Activated CD4-positive, alpha-beta T cell treated with anti-CD3 and anti-CD28 coated beads, Interleukin-10, Interleukin-2, amounts not matched to agents 100 ng/mL and 50 ng/mL, durations not matched to agents 16 hours and 8 hours (primary cell): ENCODE measurements at places on chromosomes 7 and 10.

- peak; percentile 30 for DNase-seq
Measured at GRCh38 chr10:103278862-103279298, 1.9 kb downstream of the INA start.

DNA sequence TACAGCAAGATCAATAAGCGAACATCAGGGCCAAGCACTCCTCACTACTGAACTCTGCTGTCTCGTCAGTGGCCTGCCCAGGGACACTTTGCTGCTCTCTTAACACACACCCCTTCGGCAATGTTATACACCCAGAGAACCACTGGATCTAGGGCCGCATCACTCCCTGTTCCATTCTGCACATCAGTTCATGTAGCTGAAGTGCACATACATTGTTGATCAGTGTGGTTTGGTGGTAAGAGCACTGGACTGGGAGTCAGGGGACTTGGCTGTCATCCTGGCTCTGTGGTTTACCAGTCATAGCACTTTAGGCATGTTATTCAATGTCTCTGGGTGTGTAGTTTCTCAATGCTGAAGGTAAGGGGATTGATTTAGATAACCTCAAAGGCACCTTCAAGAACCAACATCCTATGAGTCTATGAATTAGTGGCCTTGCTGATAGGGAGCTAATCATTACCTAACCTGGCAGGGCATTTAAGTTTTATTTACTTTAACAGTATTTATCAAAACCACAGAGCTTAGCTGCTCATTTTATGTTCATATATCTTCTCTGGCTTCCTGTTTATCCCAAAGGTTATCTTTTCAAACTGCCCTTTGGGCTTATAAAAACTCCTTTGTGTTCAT, 24.8 kb downstream of the DUSP5 start:
- peak; percentile 68 for DNase-seq

DNA sequence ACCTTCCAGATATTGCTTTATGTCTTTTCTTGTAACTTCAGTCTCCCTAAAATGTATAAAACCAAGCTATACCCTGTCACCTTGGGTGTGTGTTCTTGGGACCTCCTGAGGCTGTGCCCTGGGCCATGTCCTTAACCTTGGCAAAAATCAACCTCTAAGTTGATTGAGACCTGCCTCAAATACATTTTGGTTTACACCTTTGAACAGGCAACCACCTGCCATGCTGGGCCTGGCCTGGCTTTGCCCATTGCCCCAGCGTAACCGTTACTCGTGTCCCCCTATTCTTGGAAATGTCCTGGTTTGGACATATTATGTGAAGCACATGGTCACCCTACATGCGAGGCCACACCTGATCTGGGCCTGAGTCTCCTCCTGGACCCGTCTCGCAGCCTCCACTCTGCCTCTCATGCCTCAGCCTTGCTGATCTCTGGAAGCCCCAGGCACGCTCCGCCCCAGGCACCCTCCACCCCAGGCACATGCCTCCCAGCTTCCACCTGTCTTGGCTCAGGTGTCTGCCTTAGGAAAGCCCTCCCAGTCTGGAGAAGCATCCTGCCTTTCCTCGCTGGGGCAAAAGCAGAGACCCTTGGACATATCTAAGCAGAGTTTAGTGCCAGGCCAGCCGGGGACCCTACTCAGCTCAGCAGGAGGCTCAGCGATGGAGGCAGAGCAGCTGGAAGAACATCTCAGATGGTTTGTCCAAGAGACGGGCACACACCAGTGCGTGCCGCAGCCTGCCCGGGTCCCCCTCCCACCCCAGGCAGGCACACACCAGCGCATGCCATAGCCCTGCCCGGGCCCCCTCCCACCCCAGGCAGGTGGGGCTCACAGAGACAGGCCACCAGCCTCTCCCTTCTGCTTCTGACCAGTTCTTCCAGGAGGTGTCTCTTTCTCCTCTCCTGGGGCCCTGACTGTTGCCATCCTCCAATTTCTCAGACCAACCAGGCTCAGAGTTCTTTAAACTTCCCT, 4.0 kb upstream of the VIPR2 start:
- DNase-seq: no peak

GRCh38 chr10:121792198-121792597, 135.6 kb downstream of the ATE1 start:
- DNase-seq: no peak

GRCh38 chr10:132163278-132163765, 23.4 kb upstream of the DPYSL4 start:
- peak; percentile 78 for DNase-seq

DNA sequence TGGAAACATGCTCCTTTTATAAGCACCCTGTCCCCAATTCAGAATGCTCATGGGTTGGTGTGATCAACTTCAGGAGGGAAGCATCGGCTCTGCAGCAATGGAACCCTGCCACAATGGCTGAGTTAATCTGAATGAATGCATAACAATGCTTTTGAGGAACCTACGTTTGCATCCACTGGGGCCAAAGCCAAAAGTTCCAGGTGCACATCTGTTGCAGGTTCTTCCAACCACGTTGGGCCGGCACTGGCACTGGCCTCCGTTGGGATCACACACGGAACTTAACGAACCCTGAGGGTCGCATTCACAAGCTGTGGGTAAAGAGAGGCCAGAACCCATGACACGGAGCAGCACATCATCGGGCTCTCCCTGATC, 43.4 kb downstream of the LAMB1 start:
- DNase-seq: no peak

GRCh38 chr10:70863470-70864160, 24.8 kb downstream of the PCBD1 start:
- DNase-seq: peak; percentile 26

- DNase-seq: no peak
Measured at GRCh38 chr10:91541481-91541880, 91.4 kb downstream of the PPP1R3C start.

GRCh38 chr10:97333351-97333600, 1.3 kb downstream of the FRAT2 start:
- no peak for DNase-seq

- DNase-seq: no peak
Measured at GRCh38 chr7:151425670-151426440, 14.1 kb downstream of the CRYGN start.

- DNase-seq: no peak
Measured at GRCh38 chr10:105195831-105196230, 554.7 kb downstream of the SORCS3 start.

- no peak for DNase-seq
Measured at GRCh38 chr7:134504660-134505164, 22.7 kb upstream of the AKR1B10 start.

- DNase-seq: no peak
Measured at GRCh38 chr7:141696348-141696747, 5.6 kb downstream of the DENND11 start.

DNA sequence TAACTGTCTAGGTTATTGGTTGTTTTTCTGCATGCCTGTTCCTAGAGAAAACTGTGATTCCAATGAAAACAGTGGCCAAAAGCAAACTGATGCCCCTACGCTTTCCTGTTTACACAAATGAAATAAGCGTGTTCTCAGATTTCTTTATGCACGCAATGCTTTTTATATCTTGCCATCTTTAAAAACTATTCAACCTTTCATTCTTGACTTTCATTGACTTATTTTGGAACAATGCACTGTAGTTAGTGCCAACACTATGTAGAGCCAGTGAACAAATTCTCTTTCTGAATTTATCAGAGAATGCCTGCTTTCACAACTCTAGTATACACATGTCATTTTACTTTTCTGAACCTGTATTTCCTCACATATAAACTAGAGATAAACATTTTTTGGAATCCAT, 86.6 kb downstream of the CABCOCO1 start:
- DNase-seq: no peak

GRCh38 chr10:71408436-71409225, 11.9 kb downstream of the CDH23 start:
- no peak for DNase-seq

DNA sequence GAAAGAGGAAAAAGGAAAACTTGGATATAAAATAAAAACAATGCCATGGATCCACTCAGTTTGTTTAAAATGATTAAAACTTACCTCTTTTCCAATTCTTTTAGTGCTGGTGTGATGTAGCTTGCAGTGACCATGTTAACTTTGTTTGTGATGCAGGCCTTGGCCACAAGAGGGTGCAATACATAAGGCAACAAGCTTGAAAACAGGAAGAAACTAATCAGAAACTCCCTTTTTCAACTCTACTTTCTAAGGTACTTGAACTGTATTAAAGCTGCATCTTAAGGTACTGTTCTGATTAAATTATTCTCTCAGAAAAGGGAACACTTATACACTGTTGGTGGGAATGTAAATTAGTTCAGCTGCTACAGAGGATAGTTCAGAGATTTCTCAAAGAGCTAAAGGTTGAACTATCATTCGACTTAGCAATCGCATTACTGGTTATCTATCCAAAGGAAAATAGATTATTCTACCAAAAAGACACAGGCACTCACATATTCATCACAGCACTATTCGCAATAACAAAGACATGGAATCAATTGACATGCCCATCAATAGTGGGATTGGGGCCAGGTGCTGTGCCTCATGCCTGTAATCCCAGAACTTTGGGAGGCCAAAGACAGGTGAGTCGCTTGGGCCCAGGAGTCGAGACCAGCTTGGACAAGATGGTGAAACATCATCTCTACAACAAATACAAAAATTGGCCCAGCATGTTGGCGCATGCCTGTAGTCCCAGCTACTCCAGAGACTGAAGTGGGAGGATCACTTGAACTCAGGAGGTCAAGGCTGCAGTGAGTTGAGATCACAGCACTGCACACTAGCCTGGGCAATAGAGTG, 50.9 kb downstream of the AASS start:
- peak; percentile 65 for DNase-seq

DNA sequence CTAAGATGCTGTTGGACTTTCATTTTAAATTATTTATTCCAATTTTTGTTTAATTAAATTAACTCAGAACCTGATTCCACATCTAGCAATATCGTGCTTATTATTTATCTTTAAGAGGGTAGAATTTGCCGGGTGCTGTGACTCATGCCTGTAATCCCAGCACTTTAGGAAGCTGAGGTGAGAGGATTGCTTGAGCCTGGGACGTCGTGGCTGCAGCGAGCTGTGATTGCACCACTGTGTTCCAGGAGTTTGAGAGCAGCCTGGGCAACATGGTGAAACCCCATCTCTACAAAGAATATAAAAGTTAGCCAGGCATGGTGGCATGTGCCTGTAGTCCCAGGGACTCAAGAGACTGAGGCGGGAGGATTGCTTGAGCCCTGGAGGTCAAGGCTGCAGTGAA, 47.8 kb downstream of the ZFAND4 start:
- DNase-seq: no peak

- no peak for DNase-seq
Measured at GRCh38 chr7:22864855-22865601, 42.4 kb upstream of the TOMM7 start.

- no peak for DNase-seq
Measured at GRCh38 chr7:36304099-36304425, 85.6 kb upstream of the ANLN start.

DNA sequence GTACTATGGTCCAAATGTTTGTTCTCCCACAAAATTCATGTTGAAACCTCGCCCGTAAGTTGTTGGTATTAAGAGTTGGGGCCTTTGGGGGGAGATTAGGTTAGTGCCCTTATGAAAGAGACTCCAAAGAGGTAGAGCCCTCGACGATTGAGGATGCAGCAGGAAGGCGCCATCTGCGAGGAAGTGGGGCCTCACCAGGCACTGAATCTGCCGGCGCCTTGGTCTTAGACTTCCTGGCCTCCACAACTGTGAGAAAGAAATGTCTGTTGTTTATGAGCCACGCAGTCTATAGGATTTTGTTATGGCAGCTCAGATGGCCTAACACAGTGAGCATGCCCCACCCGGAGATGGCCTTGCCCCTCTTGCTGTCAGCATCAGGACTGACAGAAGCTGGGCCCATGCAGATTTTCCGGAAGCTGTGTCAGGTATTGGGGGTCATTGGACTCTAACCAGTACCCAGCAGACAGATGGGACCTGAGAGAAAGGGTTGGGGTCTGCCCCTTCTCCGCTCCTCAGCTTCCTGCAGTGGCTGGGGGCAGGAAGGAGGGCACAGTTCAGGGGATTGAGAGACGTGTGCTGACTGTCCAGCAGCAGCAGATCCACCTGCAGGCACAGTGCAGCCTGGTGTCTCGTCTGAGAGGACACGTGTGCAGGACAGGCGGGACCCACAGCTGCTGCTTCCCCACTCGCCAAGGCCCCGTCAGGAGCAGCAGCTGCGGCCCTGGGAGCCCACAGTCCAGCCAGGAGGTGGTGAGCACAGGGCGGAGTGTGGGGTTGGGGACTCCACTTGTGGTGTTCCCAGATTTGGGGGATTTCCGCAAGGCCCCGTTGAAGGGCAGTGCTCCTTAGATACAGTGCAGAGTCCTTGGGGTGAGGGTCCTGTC, 47.8 kb downstream of the MGMT start:
- no peak for DNase-seq
